ENCODE measurements at places on chromosomes 2 and 18. TPM values are rescaled to one million over a fixed set of nuclear protein-coding genes. Genes with fewer than 3 reads are reported as not detected.

Gene RAX
- not detected for total RNA-seq

Gene FN1
- 902 TPM for total RNA-seq

Gene FAM237A
- not detected for total RNA-seq

Gene COL6A3
- 4.7 TPM for total RNA-seq

Gene G6PC2
- 2.8 TPM for total RNA-seq

Gene CROCC2
- 0.68 TPM for total RNA-seq

All from type B pancreatic cell (in vitro differentiated cells).